ENCODE measurements at places on chromosomes 7 and 10.

GRCh38 chr7:39540320-39540719 lies 25.9 kb upstream of the YAE1 start:
- DNase-seq: no peak

DNA sequence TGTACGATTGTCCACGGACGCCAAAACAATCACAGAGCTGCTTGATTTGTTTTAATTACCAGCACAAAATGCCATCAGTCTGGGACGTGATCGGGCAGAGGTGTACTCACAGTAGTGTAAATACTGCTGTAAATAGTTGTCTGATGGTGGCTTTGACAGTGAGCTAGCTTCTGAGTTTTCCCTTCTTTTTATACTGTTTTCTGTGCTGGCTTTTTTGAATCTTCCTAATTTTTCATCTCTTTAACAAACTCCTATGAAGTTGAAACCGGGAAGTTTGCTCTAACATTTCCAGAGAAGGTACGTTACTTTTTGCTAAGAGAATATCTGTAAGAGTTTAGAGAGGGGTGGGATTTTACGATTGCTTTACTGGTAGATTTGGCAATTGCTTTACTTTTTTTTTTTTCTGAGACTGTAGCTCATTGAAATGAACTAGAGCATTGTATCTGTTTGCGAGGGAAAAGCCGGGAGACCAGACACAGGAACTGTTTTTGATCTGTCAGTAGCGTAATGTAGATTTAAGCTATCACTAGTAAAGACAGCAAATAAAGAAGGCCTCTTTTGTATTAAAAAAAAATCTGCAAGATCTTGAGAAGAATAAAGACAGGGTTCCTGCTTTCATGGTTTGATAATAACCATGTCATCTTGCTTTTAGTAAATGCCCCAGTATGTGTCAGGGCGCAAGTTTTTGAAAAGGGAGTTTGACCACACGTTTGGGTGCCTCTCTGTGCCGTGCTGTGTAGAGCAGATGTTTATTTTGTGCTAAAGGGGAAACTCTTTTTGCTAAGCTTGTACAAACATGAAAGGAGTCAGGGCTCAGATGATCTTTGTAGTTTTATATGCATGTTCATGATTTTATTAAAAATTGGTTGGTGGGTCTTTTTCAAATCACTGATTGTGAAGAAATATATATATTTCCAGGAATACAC lies 712 bp downstream of the FOXP2 start:
- DNase-seq: no peak

- peak; percentile 61 for DNase-seq
These were observed 632.6 kb downstream of the KCNMA1 start for GRCh38 chr10:77004917-77005564.

DNA sequence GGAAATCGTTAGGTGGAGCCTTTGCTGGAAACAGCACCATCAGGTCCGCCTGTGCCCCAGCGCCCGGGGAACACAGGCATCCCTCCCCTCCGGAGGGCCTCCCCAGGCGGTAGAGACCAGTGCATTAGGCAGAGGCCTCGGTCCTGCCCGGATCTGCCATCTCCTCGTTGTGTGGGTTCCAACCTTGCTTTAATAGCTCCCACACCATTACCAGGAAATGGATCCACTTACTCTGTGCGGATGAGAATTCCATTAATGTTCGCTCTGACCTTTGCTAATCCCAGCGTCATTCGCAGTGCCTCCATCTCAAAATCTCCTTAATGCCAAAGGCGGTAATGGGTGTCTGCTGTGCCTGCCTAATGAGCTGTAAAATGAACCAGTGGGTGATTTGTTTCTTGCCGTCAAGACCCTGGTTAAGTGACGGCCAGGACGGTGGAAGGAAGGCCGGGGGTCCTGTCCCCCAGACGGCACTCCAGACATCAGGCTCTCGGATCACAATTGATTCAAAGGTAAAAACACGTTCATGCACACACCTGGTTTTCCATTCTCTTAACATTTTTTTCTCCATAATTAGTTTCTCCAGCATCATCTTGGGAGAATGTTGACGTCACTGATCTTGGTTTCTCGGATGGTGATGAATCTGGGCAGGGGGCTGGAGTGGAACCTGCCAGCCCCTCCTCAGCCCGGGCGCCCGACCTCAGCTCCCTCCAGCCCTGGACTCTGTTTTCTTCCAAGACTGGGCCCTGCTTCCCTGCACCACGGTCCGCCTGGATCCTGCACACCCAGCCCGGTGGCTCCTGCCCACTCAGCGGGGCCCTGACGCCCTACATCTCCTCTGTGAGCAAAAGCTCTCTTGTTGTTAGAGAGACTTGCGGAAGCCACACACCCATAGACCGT lies 22.8 kb upstream of the FAM20C start:
- DNase-seq: no peak

DNA sequence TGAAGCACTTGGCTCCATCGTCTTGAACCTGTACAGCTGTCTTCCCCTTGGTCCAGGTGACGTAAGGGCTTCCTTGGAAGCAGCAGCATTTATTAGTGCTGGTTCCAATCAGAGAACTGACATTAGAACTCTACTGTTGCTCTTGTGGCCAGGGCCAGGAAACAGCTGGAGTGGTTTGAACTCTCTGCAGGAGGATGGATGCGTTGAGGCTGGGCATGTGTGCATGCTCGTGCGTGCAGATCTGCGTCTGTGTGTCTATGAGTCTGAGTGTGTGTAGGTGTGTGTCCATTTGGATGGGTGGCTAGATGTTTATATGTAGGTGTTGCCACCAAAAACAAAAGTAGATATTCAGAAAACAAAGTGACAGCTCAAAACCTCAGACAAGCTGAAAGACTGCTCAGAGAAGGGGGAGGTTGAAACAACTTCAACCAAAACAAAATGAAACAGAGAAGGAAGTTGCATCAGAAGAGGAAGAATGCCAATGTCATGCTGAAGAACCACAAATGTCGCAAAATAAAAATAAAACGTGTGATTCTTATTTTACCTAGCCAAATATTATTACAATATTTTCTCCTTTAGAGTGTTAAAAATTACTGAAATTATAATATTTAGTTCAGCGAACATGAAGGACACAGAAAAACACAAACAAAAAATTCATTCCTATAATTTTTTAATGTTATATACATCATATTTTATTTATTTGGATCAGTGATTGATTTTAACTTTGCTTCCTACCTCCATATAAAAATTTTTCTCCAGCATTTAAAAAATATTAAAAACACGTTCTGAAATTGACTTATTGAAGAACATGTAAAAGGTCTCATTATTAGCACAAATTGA lies 96.1 kb upstream of the MKLN1 start:
- DNase-seq: no peak

All from RWPE1 (cell line).